Activated CD8-positive, alpha-beta memory T cell treated with anti-CD3 and anti-CD28 coated beads for 24 hours (primary cell): ENCODE measurements at places on chromosomes 5 and 9.

DNA sequence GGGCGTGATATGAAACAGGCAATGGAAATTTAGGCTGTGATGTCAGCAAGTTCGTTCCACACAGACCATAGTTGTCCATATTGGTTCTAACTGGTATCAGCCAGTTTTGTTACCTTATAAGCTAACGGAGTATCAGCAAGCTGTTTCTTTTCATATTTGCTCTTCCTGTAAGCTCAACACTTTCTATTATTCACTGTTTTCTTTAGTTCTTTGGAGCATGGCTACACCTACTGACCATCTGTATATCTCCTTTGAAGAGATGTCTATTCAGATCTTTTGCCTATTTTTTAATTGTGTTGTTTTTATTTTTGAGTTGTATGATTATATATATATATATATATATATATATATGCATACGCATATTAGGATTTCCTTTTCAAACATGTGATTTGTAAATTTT, 1057.2 kb upstream of the CDH10 start:
- DNase-seq, result no peak

GRCh38 chr9:109107402-109108240, 12.1 kb downstream of the TMEM245 start:
- no peak for DNase-seq

- DNase-seq, result no peak
Measured at GRCh38 chr5:9278921-9279603, 266.8 kb downstream of the SEMA5A start.

GRCh38 chr9:99556998-99557397, 264.7 kb upstream of the NR4A3 start:
- no peak for DNase-seq

- no peak for DNase-seq
Measured at GRCh38 chr5:81513982-81514381, 120.0 kb upstream of the ACOT12 start.

GRCh38 chr5:83230511-83230910, 153.2 kb downstream of the XRCC4 start:
- no peak for DNase-seq

GRCh38 chr5:76065258-76065657, 17.9 kb upstream of the SV2C start:
- no peak for DNase-seq

DNA sequence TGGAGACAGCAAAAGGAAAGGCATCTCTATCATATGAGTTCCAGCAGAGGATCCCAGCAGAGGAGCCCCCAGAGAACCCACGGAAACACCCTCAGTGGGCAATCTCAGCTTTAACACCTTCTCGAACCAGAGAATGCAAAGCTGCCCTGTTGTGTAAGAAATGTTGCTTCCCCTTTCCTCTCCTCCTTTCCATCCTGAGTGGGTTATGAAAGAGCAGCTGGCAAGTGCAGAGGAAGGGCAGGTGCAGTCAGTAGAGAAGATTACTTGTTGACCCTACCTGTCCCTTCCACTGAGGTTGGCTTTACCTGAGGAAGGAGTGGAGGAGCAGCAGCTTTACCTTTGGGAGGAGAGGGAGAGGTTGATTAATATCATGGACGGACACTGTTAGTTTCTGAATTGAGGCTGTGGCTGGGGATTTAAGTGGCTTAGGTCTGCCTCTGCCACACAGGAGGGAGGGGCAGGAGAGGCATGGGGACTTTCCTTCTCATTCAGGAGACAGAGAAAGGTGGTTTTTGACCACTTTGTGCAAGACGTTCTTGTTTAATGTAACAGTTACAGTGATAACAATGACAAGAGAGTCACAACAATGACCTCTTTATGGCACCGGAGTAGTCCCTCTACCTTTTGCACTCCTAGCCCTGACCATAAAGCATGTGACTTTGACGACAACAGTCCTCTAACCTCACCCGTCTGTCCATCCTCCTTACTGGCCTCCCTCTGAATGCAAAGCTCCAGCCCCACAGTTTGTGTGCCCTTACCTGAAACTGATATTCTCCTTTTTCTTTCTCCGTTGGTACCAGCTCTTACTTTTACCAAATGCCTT, 254.8 kb downstream of the NSG2 start:
- no peak for DNase-seq

- DNase-seq, result no peak
Measured at GRCh38 chr9:70106571-70106970, 62.9 kb downstream of the MAMDC2 start.

DNA sequence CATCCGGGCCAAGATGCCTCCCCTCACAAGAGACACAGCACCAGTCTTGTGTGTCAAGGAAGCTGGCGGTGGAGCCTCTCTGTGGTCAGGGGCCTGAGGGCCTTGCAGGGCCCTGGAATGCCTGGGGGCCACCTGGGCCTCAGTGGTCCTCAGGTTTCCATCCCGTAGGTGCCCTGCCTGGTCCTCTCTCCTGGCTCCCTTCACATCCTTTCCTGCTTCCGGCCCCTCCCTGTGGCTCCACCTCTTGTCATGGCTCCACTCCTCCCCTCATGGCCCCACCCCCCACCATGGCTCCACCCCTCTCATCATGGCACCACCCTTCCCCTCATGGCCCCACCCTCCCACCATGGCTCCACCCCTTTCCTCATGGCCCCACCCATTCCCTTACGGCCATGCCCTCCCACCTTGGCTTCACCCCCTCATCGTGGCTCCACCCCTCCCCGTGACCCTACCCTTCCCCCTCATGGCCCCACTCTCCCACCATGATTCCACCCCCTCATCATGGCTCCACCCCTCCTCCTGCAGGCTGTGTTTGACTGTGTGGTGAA, 175.8 kb downstream of the CACNA1B start:
- peak; percentile 33 for DNase-seq

DNA sequence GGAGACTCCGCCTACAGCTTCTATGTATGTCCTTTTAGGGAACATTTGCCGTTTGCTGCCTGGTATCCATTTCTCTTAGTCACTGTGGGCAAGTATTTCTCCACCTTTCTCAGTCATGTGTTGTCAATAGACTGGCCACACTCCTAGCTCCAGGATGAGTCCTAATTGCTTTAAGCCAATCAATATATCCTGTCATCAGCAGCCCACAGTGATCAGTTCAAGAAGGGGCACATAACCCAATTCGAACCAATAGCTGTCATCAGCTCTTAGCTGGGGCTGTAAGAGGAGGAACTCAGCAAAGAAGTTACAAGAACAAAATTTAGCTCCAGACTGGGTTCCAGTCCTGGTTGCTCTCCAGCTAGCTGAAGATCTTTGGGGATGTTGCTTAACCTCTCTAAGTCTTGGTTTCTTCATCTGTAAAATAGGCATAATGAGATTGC, 70.7 kb upstream of the MAN2A1 start:
- DNase-seq, result no peak

DNA sequence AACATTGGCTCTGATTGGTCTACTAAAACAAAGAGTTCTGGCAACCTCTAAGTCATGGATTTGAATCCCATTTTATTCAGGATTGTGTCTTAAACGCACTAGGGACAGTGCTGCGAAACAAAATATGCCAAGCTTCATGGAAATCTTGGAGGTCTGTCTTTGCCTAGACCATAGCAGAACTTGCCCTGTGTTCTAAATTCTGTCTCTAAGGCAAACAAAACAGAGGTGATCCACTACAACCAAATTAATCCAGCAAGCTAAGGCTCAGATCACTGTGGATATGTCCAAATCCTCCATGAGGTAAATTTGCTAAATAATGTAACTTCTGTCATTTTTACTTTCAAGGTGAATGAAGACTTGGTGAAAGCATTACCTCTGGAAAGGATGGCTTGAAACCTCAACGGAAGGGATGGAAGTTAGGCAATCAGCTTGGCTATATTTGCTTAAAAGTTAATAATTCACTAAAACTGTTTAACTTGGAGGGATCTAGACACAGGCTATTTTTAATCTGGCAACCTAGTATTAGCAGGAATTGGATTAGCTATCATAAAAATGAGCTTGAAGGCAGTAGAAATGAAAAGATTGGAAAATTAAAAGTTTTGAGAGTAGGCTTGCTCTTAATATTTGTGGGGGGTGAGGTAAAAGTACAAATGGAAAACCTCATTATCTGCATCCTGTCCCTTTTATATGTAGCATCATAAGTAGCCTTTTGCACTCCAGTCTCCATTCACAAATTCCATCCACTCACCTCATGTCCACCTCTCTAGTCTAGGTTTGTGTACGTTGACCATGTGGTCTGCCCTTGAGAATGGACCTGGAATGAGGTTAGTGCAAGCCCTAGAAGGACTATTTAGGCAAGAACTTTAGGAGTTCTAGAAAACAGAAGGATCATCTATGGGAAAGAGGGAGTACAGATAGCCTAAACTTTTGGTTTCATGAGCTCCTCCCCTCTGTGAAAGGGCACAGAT, 176.2 kb downstream of the SMC2 start:
- DNase-seq, result no peak

DNA sequence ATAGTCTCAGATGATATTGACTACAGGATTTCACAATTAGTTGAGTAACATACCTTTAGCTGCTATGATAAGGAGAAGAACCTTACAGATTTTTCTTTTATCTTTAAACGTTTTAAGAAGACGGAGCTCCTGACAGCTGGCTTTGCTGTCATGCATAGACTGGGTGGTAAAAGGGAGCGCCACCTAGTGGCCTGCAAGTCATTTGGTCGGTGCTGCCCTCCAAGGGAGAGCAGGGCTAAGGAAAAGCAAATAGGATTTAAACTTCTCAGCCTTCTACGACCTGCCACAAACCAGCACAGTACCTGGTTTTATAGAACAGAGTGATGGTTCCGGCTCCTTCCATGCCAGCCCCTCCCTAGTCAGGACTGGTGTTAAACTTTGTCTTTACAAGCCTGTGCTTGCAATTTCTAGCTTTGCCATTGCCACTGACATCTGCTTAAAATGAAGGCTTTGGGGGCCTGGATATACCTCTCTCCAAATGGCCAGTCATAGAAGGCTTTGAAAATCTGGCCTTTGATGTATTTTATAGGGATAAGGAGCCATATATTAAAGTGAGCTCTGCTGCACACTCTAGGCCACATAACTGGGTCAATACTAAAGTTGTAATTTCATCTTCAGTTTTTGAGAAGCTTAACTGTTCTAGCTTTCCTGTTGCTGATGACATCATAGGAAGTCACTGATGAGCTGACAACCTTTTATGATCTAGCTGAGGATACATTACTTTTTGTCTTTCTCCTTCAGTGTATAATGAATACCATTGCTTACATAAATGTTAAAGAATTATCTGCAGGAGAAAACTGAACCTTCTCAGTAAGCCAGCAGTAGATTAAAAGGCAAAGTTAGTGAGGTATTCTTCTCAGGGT, 31.1 kb upstream of the ADAMTSL1 start:
- DNase-seq, result peak; percentile 64

DNA sequence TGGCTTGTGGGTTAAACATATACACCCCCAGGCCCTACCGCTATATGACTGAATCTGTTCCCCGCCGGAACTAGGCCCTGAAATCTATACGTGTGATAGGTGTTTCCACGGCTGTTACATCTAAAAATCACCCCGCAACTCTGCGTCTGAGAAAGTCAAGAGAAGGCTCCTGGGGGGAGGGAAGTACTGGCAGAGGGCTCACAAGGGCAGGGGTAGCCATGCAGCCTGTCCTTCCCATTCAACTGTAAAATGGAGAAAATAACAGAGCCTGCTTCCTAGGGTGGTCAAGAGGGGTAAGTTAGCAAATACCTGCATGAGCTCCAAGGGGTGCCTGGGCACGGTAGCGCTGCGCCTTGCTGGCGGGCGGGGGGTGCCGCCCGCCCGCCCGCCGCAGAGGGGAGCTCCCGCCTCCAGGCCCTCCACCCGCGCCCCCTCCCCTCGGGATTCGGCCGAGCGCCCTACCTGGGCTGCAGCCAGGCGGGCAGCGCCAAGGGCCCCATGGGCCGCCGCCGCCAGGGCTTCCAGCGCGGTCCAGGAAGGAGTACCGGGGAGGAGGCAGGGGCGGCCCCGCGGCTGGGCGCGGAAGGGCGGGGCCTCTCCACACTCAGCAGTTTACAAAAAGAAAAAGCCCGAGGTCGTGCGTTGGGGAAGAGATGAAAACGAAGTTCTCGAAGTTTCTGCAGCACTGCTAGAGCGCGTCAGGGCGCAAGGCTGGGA, at the start of gene HACD4:
HACD4 (minus strand) TSS at position 550 of the 717 bp plus-strand sequence; CDS start at position 500, 50 bp downstream.
- DNase-seq, result peak; percentile 84

GRCh38 chr9:137077758-137078693, 709 bp downstream of the UAP1L1 start:
- DNase-seq, result peak; percentile 79

- DNase-seq, result no peak
Measured at GRCh38 chr5:101977729-101978345, 318.2 kb downstream of the SLCO4C1 start.

DNA sequence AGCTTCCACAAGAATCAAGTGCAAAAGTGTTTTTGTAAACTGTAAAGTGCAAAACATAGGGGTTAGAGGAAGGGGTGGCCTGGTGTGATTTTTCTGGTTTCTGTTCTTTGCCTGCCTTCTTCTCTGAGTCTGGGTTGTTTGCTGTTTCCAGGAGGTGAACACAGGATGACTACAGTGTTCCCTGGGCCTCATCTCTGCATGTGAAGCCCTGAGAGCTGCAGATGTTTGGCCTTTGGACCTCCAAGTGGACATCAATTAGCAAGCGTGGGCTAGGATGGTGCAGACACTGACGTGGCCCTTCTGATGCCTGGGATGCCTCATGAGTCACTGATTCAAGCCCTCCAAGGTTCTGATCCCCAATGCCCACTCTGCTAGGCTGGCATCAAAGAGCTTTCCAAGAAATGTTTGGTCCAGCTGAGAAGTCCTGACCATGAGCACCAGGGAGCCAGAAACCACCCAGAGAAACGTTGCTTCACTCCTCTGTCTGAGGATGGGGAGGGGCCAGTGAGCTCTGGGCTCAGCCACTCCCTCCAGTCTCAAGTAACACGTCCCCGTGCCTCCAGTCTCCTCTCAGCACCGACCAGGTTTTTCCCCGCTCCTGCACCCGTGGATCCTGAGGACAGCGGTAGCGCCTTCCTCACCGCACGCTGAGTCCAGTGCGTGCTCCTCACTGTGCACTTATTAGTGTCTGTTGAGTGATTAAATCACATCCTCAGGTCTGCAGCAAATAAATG, 7.6 kb downstream of the IL9 start:
- no peak for DNase-seq

DNA sequence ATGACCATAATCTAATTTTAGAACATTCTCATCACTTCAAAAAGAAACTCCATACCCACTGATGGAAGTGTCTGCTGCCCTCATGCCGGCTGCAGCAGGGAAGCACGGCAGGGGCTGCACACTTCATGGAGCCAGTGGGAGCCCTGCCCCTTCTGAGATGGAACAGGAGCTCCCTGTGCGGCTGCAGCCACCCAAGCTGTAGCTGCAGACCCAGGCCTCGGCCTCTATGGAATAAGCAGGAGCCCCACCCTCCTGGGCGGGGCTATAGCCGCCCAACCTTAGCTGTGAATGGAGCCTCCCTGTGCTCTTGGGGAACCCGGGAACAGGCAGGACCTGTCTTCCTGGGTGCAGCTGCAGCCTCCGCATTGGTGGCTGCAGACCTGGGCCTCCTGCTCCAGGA, 128.5 kb downstream of the NUDT12 start:
- DNase-seq, result no peak
